ENCODE measurements at places on chromosomes 5 and 9.

- no peak for DNase-seq
These were observed 758.6 kb upstream of the DMAC1 start for GRCh38 chr9:8558176-8558575.

GRCh38 chr5:158845941-158846340 is 253.8 kb downstream of the EBF1 start:
- DNase-seq, result no peak

- no peak for DNase-seq
These were observed 1005.0 kb upstream of the CDH10 start for GRCh38 chr5:25649628-25650265.

DNA sequence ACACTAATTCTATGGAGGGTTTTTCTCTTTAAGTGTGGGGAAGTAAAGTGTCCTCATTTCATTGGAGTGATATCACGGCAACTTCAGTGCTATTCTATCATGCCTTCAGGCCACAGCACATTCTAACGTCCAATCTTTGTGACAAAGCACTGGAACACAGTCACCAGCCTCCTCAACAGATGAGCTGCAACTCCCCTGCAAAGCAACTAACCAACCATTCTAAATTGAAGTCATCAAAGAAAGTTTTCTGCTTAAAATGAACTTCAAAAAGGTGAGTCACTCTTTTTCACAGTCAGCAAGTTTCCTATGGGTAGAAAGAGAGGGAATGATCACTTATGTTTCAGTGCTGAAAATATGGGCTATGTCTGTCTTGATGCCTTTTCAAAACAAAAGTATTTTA is 190.8 kb downstream of the ELAVL2 start:
- no peak for DNase-seq

- no peak for DNase-seq
These were observed 224.0 kb upstream of the SMARCA2 start for GRCh38 chr9:1791191-1791590.
